Aorta (tissue), 5 donors: ENCODE measurements at places on chromosomes 16 and 17. TPM values are rescaled to one million over a fixed set of nuclear protein-coding genes. Genes with fewer than 3 reads are reported as not detected.

DNA sequence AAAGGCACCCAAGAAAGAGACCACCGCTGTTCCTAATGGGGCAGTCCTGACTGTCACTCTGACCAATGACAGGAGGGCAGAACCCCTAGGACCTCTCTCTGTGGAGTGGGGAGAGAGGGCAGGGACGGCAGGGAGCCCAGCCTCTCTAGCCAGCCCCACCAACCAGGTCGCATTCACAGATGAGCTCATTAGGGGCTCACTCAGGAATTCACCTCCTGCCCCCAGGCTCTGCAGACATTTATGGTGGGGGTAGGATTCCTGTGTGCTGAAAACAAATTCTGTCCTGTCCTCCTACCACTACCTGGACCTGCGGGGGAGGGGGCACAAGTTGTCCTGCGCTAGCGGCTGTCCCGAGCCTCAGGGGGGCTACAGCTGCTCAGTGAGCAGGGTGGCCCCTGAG lies 27.7 kb upstream of the GPRC5C start:
- H3K4me3 ChIP-seq = no peak overlapping the region
- no peaks in the 10 kb centered on the region for H3K4me1 ChIP-seq
- H3K36me3 ChIP-seq = no peaks in the 10 kb centered on the region

Gene CCDC40
- polyA plus RNA-seq = 6.8 TPM

Gene CCDC43
- polyA plus RNA-seq = 9.6 TPM

DNA sequence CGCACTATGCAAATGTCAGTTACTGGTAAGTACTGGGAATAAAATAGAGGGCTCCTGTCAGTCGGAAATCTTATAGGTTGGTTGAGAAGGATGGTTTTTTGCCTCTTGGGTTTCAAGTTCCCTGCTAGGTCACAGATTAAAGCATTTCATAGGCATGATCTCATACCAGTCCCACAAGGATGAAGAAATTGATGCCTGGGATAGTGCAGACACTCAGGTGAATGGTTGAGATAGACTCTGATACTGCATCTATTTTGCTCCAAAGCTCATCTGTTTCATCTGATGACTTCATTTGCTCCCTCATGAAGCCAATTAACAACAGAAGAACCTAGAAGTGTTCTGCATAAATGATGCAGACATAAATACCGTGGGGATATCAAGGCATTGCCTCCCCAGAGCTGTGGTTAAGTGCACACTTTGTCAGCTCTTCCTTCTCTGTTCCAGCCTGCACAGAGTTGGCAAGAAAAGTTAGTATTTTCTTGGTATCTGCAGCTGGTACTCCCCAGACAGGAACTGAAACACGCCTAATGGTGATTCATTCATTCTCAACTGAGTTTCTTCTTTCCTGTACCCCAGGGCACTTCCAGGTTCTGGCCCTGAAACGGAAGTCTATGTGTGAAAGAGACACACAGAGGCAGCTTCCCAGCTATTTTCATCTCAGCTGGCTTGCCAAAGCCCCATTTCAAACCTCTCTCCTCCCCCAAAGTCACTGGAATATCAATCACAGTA lies 418.3 kb upstream of the SALL1 start:
- H3K4me1 ChIP-seq = no peaks in the 10 kb centered on the region
- H3K4me3 ChIP-seq = no peak overlapping the region
- H3K27me3 ChIP-seq = peaks cover 2% of the 10 kb centered on the region
- H3K36me3 ChIP-seq = no peaks in the 10 kb centered on the region
- H3K27ac ChIP-seq = no peak overlapping the region

GRCh38 chr16:49747654-49748053 lies 108.3 kb downstream of the ZNF423 start:
- no peaks in the 10 kb centered on the region for H3K27me3 ChIP-seq
- DNase-seq = no peak
- H3K4me3 ChIP-seq = no peak overlapping the region
- H3K36me3 ChIP-seq = no peaks in the 10 kb centered on the region
- H3K4me1 ChIP-seq = no peaks in the 10 kb centered on the region
- H3K27ac ChIP-seq = no peak overlapping the region

DNA sequence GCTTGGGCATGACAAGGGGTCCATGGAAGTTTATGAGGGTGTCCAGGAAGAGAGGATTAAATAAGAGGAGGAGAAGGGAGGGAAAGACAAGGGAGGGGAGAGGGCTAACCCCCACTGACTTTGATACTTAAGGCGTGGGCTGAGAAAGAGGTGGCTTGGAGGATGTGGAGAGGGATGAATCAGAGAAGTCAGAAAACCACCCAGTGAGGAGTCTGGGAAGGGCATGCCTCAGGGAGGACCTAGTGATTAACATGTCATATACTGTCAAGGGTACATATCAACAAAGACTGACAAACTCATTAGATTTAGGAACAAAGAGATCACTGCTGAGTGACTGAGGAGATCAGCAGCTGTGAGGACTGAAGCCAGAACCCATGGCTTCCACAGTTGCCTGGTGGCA lies 145.4 kb downstream of the IRX5 start:
- no peak overlapping the region for H3K27ac ChIP-seq
- H3K4me3 ChIP-seq = no peak overlapping the region
- no peaks in the 10 kb centered on the region for H3K4me1 ChIP-seq
- no peaks in the 10 kb centered on the region for H3K27me3 ChIP-seq

- no peaks in the 10 kb centered on the region for H3K4me1 ChIP-seq
- no peaks in the 10 kb centered on the region for H3K36me3 ChIP-seq
- no peaks in the 10 kb centered on the region for H3K27me3 ChIP-seq
- DNase-seq = no peak
Observed at GRCh38 chr17:81295676-81296381, 722 bp upstream of the SLC38A10 start.

DNA sequence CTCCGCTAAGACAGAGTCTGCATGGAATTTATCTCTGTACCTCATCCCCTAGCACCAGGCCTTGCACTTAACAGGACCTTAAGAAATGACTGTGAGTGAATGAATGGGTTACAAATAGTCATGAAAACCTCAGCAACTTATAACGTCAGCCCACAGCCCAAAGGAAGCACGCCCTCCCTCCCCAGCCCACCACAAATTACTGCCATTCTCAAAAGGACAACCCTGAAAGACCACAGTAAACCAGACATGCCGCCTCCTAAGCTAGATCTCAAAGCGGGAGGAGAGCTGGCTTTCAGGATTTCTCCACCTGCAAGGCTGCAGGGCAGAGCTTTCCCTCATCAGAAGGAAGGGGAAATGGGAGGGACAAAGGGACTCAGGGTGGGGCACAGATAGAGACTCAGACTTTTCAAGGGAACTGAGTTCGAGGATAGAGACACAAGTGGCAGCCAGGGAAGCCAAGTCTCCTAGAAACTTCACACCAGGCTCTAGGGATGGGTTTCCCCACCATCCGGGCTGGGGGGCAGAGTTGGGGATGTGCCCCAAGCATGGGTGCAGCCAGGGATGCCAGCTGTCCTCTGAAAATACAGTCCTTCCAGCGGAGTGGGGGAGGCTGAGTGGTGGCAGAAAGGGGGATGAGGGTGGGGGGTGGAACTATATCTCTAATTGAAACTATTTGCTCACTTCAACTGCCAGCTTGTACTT lies 56.7 kb downstream of the PLXDC1 start:
- no peak for DNase-seq
- no peak overlapping the region for H3K27ac ChIP-seq
- H3K4me3 ChIP-seq = no peak overlapping the region
- no peaks in the 10 kb centered on the region for H3K4me1 ChIP-seq

- H3K27me3 ChIP-seq = no peaks in the 10 kb centered on the region
- no peak overlapping the region for H3K4me3 ChIP-seq
- H3K4me1 ChIP-seq = no peaks in the 10 kb centered on the region
- DNase-seq = no peak
Observed at GRCh38 chr16:61823326-61823725, 212.9 kb downstream of the CDH8 start.

GRCh38 chr16:2157480-2158261 lies 2.1 kb downstream of the TRAF7 start:
- no peak for DNase-seq
- H3K27me3 ChIP-seq = no peaks in the 10 kb centered on the region
- no peaks in the 10 kb centered on the region for H3K4me1 ChIP-seq
- no peak overlapping the region for H3K4me3 ChIP-seq
- H3K36me3 ChIP-seq = no peaks in the 10 kb centered on the region
- H3K27ac ChIP-seq = no peak overlapping the region

- no peak for DNase-seq
- no peak overlapping the region for H3K4me3 ChIP-seq
- H3K27ac ChIP-seq = no peak overlapping the region
- H3K36me3 ChIP-seq = no peaks in the 10 kb centered on the region
- H3K4me1 ChIP-seq = no peaks in the 10 kb centered on the region
- no peaks in the 10 kb centered on the region for H3K27me3 ChIP-seq
Observed at GRCh38 chr17:68937890-68938514, 17.2 kb downstream of the ABCA8 start.

- no peaks in the 10 kb centered on the region for H3K27me3 ChIP-seq
- H3K4me3 ChIP-seq = no peak overlapping the region
- no peaks in the 10 kb centered on the region for H3K36me3 ChIP-seq
- no peak overlapping the region for H3K27ac ChIP-seq
Observed at GRCh38 chr16:22232277-22233036, 26.4 kb downstream of the EEF2K start.

GRCh38 chr17:27624539-27624938 lies 6.4 kb upstream of the LGALS9 start:
- no peaks in the 10 kb centered on the region for H3K27me3 ChIP-seq
- no peak overlapping the region for H3K27ac ChIP-seq
- H3K4me3 ChIP-seq = no peak overlapping the region
- no peaks in the 10 kb centered on the region for H3K4me1 ChIP-seq
- DNase-seq = no peak

- DNase-seq = no peak
- no peaks in the 10 kb centered on the region for H3K27me3 ChIP-seq
- no peaks in the 10 kb centered on the region for H3K4me1 ChIP-seq
- no peaks in the 10 kb centered on the region for H3K36me3 ChIP-seq
- H3K4me3 ChIP-seq = no peak overlapping the region
Observed at GRCh38 chr17:55495239-55495638, 16.0 kb downstream of the SMIM36 start.

Gene CEP295NL
- 0.82 TPM for polyA plus RNA-seq

Gene FBXL19
- polyA plus RNA-seq = 4.3 TPM

GRCh38 chr16:70588565-70588964 lies 57.8 kb upstream of the IL34 start:
- DNase-seq = no peak
- H3K4me1 ChIP-seq = no peaks in the 10 kb centered on the region
- H3K4me3 ChIP-seq = no peak overlapping the region
- H3K27ac ChIP-seq = no peak overlapping the region

DNA sequence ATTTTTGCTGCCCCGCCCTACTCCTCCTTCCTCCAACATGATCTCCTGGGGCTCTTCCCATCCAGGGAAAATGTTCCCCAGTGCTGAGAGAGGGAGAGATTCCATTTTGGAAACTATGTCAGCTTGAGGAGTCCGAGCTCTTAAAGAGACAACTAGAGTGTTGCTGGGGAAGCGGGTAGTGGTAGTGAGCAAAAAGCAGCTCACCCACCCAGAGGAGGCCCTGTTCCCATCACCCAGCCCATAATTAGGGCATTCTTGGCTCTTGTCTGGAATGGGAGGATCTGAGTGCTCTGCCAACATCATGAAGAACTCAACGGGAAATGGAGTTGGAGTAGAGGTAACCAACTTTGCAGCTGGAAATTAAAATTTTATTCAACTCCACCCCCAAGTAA lies 9.1 kb upstream of the MSL1 start:
- H3K27me3 ChIP-seq = no peaks in the 10 kb centered on the region
- H3K27ac ChIP-seq = peak overlapping the region; percentile 19
- DNase-seq = no peak
- peaks cover 4% of the 10 kb centered on the region for H3K4me1 ChIP-seq

Gene ERBB2
- polyA plus RNA-seq = 22.7 TPM

- no peak overlapping the region for H3K4me3 ChIP-seq
- H3K36me3 ChIP-seq = no peaks in the 10 kb centered on the region
- no peaks in the 10 kb centered on the region for H3K4me1 ChIP-seq
- no peaks in the 10 kb centered on the region for H3K27me3 ChIP-seq
Observed at GRCh38 chr16:6428861-6429260, 903.8 kb upstream of the RBFOX1 start.

DNA sequence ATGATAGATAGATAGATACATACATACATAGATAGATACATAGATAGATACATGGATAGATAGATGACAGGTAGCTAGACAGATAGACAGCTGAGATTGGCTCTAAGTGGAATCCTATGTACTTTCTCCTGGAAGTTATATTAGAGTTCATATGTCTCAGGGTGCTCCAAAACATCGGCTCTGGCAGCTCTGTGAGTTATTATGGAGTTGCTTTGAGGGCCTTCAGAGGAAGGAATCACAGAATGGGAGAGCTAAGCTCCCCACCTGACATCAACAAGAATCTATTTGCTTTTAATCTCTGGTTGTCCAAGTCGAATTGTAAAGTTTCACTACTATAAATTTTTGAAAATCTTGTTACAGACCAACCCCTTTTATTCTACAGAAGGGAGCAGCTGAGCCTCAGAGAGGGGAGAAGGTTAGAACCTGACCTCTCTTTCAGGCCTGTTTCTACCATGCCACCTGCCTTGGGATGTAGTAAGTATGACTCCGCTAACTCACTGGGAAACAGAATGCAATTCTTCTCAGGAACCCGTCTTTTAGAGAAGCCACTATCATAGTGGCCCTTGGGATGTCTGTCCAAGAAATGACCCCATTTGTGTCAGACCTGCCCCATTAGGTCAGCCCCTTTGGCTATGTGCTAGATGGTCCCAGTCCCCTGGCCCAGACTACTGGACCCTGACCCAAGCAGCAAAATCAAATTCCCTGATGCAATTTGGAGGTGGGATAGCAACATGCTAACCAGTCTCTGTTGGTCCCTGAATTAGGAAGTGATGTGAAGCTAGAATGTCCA lies 18.3 kb downstream of the GP2 start:
- H3K36me3 ChIP-seq = no peaks in the 10 kb centered on the region
- H3K27me3 ChIP-seq = no peaks in the 10 kb centered on the region
- H3K4me1 ChIP-seq = no peaks in the 10 kb centered on the region
- H3K27ac ChIP-seq = no peak overlapping the region
- no peak for DNase-seq

DNA sequence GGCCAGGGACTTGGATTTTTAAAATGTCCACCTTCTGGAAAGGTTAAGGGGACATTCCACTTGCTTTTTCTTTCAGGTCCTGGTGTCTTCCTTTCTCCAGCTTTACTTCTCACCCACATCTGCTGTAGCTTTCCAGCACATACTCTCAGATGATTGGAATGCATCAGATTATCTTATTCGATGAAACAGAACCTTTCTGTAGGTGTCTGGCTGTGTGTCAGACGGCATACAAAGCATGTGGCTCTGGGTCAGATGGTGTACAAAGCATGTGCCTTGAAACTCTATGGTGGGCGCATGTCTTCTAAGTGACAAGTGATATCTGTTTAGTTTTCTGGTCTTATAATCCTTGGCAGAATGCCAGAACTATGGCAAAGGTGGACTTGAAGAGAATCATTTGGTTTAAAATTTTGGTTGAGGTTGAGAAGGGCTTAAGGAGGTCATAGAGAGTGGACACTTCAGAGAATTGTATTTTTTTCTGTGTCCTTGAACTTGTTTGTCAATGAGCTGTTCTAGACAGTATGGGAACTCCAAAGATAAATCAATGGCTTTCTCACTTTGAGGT lies 125.3 kb downstream of the FTO start:
- no peaks in the 10 kb centered on the region for H3K27me3 ChIP-seq
- DNase-seq = no peak
- no peak overlapping the region for H3K27ac ChIP-seq
- peaks cover 9% of the 10 kb centered on the region for H3K36me3 ChIP-seq
- no peaks in the 10 kb centered on the region for H3K4me1 ChIP-seq
- no peak overlapping the region for H3K4me3 ChIP-seq

Gene CD300E
- 0.18 TPM for polyA plus RNA-seq
